Heart right ventricle (tissue), 16 donors: ENCODE measurements at places on chromosomes 1 and 21.

DNA sequence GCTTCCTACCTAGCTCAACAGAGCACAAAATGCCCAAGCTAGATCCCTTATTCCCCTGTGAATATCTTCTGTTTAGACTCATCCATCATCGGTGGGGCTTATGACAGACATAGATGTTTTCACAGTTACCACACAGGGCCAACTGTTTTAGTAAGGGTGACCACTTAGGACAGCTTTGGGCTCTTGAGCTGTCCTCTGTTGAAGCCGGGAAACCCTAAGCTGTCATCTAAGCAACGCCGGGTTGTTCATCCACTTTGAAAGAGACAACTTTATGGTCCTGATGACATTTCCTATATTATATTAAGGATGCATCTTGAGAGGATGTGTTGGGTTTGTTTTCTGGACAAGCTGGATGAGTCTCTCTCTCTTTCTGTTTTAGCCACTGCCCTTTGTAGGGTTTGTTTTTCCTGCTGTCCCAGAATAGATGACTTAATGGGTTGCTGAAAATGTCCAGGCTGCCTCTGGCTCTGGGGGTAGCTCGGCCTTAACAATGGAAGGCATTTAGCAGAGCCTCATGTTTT lies 110.5 kb upstream of the UBE2U start:
- DNase-seq = no peak

DNA sequence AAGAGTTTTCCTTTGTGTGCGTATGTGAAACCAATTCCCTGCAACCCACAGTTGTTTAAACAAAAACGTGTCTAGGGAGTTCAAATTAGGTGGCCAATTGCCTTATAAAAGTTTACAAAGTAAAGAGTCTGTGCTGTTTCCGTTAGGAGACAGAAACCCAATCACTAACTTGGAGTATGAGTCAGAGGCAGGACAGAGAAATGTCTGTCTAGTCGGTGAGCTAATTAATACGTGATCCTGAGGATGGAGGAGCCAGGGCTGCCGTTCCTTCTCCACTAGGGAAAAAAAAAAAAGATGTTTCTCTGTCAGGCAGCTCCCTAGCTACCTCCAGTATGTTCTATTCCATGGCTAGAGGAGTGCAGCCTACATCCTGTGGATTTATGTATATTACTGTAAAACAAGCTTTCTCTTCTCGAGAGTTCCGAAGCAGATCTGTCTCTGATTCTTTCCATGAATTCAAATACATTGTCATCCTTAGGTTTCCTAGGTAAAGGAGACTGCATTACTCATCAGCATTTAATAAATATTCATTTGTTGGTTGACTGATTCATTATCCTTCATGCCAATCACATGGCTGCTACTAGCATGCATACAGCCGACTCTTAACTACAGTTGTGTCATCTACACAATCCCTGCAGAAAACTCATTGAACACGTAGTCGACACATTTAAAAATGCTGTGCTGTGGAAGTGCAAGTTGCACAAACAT lies 430.6 kb downstream of the KIF26B start:
- no peak for DNase-seq

DNA sequence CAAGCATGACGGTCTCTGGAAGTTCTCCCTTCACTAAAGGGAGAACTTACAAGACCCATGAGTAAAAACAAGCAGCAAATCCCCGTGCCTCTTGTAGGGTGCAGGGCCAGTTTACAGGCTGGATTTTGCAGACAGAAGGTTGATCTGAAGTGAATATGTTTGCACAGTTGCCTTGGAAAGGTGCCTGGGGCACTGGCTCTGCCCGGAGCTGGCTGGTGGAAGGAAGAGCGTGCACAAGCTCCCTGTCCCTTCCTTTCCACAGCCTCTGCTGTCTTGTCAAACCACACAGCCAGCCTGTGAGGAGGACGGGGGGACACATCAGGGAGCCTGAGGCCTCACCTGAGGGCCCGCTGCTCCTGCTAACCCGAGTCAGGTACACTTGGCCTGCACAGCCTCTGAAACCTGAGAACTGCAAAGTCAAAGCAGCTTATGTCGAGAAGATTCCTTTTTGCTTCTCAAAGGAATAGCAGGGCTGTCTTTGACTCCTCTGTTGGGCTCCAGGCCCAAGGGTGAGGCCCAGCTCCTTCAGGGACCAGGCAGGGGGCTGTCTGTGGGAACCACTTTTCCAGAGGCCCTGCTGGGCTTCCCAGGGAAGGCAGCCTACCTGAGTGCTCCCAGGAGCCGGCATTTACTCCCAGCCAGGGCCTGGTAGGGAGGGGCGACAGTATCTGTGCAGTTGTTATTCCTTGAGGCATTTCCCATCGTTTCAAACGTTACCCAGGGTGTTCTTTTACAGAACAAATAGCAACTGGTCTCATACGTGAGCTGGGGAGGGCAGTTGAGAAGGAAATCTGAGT lies 251.5 kb downstream of the SIPA1L2 start:
- no peak for DNase-seq

DNA sequence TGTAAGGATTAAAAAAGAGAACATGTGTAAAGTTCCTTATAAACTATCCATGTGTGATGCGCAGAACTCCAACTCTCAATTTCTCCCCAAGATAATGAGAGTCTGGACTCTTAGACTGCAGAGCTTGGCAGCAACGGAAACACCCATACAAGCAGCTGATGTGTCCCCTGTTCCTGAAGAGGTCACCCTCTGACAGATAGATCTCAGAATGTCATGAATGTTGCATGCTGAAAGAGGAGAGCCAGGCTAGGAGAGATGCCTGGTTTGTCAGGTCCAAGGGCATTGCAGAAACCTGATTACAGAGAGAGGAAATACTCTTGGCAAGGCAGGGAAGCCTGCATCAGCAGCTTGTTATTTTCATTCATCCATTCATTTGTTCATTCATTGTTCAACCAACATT lies 24.2 kb downstream of the MTARC1 start:
- DNase-seq = no peak

DNA sequence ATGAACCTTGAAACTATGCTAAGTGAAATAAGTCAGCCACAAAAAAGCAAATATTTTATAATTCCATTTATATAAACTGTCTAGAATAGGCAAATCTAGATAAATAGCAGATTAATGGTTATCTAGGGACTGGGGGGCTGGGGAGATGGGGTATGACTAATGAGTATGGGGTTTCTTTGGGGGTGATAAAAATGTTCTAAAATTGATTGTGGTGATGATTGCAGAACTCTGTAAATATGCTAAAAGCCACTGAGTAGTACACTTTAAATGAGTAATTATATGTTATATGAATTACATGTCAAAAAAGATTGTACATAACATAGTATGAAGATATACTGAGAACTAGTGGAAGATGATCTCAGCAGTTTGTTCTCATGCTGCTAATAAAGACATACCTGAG lies 675.0 kb downstream of the KIF26B start:
- no peak for DNase-seq

- no peak for DNase-seq
Observed at GRCh38 chr1:230898748-230899147, 30.4 kb upstream of the C1orf198 start.

GRCh38 chr1:109443476-109443875 lies 17.2 kb upstream of the PSMA5 start:
- DNase-seq = no peak

- DNase-seq = no peak
Observed at GRCh38 chr1:175569117-175569743, 174.2 kb downstream of the TNR start.

DNA sequence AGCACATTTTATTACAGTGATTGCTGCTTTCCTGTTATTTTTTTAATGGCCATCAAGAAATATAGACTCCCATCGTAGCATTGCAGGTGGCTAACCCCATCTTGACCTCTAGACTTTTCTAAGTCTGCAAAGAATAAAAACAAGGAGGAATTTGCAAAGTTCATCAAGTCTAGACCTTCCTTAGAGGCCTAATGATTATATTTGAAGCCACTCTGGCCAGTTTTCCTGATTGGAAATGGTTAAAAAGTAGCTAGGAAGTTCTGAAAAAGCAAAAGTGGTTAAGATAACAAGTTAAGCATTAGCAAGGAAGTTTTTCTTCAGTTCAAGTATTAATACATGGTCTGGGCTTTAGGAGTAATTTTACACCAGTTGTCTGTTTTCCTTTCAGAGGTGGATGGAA lies 16.7 kb upstream of the KCNJ15 start:
- DNase-seq = no peak

GRCh38 chr1:12244585-12244984 lies 14.8 kb downstream of the VPS13D start:
- DNase-seq = no peak

GRCh38 chr1:202266061-202266765 lies 72.6 kb downstream of the LGR6 start:
- DNase-seq = no peak

DNA sequence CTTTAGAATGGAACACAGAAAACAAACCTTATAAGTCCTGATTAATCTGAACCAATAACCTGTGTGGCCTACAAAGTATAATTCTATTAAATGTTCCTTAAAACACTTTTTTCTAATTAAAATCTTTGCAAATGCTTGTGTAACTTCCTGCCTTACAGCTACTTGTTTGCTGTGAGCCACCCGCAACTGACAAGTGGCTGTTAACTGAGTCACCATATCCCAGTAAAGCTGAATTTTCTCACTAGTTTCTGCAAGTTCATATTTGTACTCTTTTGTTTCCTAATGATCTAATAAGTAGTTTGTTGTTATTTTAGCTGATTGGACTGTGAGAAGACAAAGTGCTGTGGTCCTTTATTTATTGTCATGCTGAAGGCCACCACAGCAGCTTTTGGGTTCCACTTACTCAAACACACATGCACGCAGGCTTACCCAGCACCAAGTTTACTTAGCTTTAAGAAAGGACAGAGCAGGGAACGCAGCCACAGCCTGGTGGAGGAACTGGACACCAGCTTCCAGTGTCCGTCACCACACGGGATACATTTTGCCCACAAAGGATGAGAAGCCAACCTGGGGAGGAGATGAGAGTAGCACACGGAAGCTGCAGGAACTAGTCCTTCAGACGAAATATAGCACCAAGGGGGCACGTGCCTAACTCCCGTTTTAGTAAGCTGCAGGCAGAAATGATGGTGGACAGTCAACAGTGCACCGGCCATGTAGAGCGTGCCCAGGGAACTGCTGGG lies 47.8 kb downstream of the LCA5L start:
- DNase-seq = no peak

- DNase-seq = no peak
Observed at GRCh38 chr1:9903801-9904527, 6.1 kb downstream of the CTNNBIP1 start.

DNA sequence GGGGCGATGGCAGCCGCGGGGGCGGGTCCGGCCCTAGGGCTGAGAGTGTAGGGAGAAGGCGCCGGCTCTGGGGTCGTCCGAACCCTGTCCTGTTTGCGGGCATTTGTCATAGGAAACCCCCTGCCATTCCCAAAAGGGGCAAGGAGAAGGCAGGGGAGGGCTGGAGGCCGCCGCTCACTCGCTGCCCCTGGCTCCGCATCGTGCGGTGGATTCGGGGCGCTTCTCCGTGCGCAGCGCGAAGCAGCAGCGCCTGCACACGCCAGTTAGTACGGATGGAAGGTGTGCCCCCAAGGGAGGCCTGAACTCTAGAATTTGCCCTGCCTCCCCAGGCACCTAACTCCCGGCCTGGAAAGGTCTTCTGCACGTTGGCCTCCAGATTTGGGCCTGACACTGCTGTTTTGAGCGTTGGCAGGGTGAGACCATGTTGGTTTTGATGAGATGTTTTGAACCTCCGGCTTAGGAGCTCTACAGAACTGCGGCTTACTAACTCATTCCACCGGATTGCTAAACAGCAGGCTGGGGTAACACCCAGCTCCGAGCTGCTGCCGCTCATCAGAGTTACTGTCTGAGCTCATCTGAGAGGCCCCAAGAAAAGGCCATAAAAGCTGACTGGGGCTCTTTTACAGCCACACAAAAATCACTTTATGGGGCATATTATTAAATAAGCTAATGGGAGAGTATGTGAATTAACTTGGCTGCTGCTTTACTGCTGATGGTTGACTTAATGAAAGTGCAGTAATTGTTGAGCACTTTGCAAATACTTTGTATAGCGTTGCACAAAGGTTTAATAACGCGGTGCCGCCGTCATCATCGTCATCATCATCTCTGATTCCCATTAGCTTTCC lies 987 bp downstream of the GPR137B start:
- no peak for DNase-seq

GRCh38 chr21:26320596-26320995 lies 150.0 kb upstream of the APP start:
- no peak for DNase-seq

DNA sequence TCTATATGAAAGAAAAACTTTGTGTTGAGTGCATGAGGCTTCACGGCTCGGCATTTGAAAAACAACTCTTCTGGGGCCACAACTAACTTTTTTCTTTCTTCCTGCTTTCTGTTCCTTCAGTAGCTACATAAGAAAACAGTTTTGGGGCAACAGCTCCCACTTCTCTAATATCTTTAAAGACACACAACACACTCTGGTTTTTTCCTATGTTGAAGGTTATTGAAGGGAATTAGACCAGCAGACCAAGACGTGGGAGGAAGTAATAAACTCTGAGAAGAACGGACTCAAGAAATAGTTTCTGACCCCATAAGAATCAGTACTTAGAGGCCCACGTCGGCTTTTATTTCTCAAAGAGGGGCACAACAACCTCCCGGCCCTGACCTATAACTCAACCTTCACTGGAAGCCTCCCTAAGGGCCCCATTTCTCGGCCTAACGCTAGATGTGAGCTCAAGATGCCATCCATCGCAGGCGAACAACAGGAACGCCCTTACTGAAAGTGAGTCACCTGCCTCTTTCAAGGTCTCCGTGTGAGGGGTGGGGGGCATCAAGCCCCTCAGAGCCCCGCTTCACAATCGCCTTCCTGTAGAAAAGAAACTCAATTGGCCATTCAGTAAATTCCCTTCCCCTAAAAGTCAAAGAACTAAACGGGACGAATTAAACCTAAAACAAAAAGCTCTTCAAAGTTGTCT lies 844 bp downstream of the ZMYM6 start:
- peak; percentile 27 for DNase-seq

DNA sequence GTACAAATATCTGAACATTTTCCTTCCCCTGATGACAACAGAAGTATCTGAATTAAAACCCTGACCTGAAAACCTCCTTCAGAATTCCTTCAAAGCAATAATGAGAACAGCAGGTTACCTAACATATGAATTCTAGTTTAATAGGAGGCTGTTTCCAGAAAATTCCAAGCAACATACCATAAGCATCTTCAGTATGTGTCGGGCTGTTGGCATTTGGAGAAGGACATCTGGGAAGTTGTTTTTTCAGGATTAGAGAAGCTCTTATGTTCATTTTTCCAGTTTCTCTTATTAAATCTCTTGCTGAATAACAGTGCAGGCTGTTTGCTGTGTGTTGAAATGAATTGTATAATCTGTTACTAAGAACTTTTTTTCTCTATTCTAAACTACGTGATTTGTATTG lies 101.5 kb downstream of the PLA2G4A start:
- no peak for DNase-seq
